ENCODE measurements at places on chromosomes 3 and 15.

- no peak for DNase-seq
Measured at GRCh38 chr15:68192804-68193486, 12.2 kb downstream of the CALML4 start.

DNA sequence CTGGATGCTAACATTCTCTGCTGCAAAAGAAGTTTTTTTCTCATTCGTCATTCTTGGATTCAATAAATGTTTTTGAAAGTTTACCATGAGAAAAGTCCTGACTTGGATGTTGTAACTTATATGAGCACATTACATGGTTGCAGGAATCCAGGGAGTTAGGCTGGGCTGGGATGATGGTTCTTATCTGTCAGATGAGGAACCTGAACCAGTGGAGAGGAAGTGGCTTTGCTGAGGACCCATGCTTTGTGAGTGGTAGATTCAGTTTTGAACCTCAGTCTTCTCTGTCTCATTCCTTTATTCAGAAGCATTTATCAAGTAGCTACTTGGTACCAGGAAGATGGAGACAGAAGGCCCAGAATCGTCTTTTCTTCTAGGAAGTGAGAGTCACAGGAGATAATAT lies 3.7 kb upstream of the GASK1A start:
- no peak for DNase-seq

DNA sequence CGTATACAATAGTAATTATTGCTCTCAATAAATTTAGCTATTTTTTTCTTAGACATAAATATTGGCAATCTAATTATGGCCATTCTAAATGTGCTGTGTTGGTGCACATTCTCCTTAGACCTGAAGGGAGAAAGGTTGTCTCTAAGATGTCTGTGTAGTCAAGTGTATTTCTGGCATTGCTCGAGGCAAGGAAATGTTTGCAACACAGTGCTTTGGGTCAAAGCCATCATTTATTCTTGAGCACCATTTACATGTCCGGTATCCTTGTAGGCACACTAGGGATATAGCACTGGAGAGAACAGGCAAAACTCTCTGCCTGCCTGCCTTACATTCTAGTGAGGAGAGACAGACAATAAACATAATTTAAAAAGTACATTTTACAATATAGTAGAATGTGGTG lies 2.6 kb upstream of the PHLDB2 start:
- no peak for DNase-seq

DNA sequence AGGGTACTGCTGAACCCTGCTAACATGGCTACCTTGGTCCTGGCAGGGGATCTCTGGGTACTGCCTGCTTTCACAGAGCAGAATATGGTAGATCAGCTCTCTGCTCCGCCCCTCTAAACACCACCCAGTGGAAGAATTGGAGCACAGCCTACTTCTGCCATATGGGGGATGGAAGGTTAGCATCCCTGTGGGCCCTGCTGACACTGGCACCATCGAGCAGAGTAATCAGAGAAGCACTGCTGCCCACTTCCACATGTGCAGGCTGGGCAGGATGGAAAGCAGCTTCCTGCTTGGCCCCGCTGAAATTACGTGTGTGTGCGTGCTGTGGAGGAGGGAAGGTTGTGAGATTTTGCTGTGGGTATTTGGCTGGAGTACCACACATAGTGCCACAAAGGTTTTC lies 24.8 kb downstream of the CCR1 start:
- no peak for DNase-seq

DNA sequence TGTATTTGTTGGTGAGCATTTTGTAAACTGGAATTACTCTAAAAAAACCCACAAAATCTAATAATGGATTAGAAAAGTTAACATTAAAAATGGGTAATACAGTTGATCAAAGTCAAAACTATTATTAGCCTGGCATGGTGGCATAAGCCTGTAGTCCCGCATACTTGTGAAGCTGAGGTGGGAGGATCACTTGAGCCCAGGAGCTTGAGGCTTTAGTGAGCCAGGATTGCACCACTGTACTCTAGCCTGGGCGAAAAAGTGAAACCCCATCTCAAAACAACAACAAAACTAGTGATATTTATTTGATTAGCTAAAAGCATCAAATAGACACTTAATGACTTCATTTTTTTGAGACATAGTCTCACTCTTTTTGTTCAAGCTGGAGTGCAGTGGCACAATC lies 3.6 kb downstream of the SNX1 start:
- DNase-seq: no peak

DNA sequence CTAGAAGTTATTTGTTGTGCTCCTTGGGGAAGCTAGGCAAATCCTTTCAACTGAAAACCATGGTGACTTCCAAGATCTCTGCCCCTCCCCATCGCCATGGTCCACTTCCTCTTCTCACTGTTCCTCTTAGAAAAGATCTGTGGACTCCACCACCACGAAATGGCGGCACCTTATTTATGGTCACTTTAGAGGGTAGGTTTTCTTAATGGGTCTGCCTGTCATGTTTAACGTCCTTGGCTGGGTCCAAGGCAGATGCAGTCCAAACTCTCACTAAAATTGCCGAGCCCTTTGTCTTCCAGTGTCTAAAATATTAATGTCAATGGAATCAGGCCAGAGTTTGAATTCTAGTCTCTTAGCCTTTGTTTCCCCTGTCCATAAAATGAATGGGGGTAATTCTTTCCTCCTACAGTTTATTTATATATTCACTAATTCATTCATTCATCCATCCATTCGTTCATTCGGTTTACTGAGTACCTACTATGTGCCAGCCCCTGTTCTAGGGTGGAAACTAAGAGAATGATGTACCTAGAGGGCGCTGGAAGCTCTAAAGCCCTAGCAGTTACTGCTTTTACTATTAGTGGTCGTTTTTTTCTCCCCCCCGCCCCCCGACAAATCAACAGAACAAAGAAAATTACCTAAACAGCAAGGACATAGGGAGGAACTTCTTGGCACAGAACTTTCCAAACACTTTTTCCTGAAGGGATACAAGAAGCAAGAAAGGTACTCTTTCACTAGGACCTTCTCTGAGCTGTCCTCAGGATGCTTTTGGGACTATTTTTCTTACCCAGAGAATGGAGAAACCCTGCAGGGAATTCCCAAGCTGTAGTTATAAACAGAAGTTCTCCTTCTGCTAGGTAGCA lies 657 bp downstream of the PATL2 start:
- no peak for DNase-seq

GRCh38 chr3:12268049-12268735 lies 20.7 kb upstream of the PPARG start:
- DNase-seq: no peak

- no peak for DNase-seq
Measured at GRCh38 chr3:129032716-129033115, 27.9 kb upstream of the GP9 start.

GRCh38 chr3:10173926-10174435 lies 9.3 kb downstream of the IRAK2 start:
- no peak for DNase-seq

DNA sequence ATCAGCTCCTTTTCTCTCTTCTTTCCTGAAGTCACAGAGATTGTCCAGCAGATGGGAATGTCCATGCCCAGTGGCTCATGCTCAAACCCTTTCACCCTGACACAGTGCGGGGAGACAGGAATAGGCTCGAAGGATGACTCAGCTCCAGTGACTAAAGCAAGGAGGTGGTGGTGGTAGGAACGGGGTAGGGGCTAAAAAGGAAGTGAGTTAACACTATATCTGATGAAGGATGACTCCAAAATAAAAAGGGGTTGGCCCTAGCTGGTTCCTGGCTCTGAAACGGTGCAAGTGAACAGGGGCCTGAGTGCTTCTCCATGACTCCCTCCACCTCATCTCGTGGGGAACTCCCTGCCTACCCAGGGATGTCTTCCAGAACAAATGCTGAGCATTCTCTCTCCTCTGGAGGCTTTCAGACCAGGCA lies 167.4 kb upstream of the LPP start:
- DNase-seq: peak; percentile 59

DNA sequence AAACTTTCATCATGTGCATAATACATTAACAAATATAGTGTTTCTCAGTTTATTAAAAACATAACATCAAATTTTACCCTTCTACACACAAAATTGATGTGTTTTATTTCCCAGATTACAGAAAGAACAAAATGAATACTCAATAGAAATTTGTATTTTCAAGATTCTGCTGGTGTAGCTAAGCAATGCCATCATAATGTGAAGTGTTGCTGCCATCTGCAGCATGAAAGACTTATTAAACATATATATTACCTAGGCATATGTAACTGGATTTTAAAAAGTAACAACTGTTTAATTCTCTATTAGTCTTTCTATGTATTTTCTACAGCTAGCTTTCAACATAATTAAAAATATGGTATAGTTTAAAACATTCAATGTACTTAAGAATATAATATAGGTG lies 27.5 kb downstream of the PLSCR5 start:
- peak; percentile 23 for DNase-seq

DNA sequence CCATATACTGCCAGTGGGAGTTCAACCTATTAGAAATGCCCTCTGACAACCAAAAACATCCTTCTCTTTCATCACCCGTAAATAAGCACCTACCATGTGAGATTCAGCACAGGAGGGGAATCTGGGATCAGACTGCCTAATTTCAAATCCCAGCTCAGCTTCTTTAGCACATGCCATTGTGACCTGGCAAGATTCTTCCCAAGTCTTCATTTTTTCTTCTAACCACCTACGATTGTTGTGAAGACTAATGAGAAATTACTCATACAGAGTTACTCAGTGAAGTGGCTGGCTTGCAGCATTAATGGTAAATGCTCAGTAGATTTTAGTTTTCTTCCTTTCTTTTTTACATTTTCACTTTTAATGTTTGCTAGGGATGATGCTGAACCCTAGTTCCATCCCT lies 176.7 kb downstream of the PDZRN3 start:
- no peak for DNase-seq

DNA sequence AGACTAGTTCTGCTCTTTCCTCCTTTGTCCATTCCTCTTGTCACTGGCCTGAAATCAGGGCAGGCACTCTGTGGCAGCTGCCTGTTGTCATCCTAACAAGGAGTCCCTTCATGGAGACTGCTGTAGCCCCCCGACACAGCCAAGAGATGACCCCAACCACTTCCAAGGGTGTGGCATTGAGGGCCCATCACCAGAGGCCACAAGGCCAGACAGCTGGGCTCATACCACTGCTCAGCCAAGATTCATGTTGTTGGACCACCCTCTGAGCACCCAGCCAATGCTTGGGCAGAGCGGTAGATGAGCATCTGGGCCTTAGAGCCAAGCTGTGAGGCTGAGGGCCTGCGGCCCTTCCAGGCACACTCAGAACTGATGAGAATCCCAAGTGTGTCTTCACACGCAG lies 85.4 kb downstream of the EPHB1 start:
- no peak for DNase-seq

- no peak for DNase-seq
Measured at GRCh38 chr3:158801201-158801600, 653 bp upstream of the MFSD1 start.

DNA sequence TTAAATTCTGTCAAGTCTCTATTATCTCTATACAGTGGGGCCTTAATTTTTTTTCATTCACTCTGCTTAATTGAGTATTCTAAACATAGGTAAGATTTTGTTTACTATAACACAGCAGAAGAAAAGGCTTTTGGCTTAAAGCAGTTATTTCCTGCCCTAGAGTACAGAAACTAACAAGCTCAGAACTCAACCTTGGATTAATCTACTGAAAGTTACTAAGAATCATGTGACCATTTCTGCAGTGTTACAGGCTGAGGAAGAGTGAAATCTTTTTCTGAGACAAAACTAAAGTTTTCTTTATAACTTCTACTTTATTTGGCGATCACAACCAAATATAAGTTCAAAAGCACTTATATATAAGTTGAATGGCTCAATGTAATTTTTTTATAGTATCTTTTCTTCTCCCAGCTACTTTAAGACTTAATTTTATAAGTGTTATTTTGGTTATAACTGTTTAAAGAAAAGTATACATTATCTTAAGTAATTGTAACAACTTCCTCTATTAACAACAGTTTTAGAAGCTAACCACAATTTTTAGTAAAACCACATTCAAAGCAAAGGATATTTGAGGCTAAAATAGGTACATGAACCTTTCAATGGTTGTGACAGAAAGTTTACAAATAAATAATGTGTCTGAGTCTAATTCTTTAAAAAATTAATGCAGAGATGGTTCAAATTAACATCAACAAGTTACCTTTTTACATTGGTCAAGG lies 240.6 kb upstream of the NAALADL2 start:
- no peak for DNase-seq

- no peak for DNase-seq
Measured at GRCh38 chr15:64651601-64652191, 123.7 kb downstream of the RBPMS2 start.

DNA sequence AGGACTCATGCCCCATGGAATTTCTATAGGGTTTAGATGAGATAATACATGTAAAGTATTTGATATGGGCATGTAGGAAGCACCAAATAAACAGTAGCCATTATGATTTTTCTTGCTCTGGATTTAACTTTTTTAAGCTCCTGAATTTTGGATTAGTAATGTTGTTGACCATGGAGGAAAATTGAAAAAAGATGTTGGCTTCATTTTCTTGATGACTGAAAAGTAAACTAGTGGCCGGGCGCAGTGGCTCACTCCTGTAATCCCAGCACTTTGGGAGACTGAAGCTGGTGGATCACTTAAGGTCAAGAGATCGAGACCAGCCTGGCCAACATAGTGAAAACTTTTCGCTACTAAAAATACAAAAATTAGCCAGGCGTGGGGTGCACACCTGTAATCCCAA lies 120.3 kb downstream of the PTPRG start:
- no peak for DNase-seq

DNA sequence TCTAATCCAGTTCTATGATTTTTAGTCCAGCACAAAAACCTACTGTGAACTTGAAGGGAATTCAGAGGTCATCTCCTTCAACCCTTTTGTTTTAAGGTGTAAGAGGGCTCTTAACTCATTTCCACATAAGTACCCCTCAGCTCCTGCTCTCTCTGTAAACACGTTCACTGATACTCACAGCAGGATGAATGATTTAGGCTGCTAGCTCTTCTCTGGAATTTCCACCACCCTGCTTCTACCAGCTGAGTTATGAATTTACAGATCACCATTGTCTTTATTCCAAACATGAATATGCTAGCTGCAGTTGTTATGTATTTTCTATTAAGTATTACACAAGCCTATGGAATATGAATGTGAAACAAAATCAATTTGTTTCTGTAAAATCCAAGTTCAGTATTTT lies 101.3 kb upstream of the NANOGP8 start:
- DNase-seq: no peak

DNA sequence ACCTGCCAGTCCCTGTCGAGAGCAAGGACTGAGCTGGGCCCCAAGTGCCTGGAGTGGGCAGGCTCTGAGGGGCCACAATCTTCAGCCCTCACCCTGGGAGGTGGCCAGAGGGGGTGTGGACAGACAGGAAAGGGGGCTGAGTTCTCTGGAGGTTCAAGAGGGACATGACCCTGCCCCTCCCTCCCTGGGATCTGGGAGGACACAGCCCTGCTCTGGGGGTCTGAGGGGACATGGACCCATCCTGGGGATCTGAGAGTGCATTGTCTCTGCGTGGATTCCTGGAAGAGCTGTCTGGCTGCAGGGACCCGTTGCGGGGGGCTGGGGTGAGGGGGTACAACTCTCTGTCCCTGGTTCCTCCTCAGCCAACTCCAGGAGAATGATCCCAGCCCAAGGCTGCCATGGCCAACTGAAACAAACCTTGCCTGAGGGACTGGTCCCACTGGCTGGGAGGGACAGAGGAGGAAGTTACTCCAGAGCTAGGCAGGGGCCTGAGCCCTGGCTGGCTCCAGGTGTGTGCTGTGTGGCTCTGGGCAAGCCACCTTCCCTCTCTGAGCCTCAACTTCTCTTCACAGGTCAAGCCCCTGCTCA lies 29.0 kb downstream of the PTH1R start:
- DNase-seq: no peak

- no peak for DNase-seq
Measured at GRCh38 chr3:17738921-17739320, 3.5 kb downstream of the TBC1D5 start.
